OCI-M1 (cell line): ENCODE measurements at places on chromosomes 1 and 21.

DNA sequence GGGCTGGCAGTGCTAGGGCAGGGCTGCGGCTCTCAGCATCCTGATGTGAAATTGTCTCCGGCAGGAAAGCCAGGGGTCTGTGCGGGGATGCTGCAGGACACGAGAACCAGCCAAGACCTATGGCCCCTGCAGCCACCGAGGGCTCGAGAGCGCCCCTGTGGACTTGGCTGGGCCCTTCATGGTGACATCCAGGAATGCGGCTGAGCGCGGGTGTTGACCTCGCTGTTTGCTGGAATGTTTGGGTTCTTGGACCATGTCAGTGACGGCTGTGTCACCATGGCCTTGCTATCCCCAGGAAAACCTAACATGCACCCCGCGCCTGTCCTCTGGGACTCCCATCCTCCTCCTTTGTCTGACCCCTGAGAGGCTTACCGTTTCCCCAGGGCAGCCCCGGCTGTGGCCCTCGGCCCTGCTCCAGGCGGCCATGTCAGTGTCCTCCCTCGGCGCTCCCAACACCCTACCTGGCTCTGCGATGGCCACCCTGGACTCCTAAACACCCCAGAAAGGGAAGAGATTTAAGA, 14.3 kb upstream of the C1orf174 start:
- no peak for DNase-seq

GRCh38 chr1:21149855-21150432, 26.8 kb downstream of the EIF4G3 start:
- DNase-seq, result no peak

DNA sequence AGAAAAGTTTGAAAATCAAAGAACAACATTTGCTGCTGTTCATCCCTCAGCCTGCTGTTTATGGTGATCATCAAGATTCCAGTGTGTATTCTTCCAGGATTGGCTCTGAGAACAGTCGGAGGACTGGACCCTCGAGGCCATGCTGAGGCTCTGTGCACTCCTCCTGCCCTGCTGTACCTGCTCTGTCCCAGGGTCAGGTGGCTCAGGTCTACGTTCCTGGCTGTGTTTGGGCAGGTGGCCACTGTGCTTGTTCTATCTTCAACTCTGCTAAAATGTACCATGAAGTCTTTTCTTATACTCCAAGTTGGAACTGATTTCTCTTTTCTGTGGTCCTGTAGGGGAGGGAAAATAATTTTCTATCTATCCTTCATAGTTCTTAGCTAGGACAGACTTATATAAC, 175.9 kb downstream of the RWDD3 start:
- no peak for DNase-seq

DNA sequence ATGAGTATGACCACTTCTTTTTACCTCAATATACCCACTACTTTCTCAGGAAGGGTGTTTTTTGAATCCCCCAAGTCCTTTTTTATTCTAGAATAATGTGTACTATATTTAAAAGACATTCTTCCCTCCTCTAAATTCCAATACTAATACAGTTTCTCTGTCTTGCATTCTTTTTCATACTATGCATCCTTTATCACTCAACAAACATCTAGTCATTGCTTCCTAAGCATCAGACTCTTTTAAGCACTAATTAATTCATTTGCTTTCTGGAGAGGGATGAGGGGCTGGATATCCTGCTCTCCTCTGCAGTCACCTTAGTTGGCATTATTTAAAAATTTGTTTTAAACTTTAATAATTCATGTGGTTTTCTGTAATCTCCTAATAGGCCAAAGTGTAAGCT, 838.8 kb downstream of the KCNT2 start:
- DNase-seq, result no peak

- no peak for DNase-seq
Measured at GRCh38 chr1:151820940-151821339, 10.7 kb downstream of the RORC start.

DNA sequence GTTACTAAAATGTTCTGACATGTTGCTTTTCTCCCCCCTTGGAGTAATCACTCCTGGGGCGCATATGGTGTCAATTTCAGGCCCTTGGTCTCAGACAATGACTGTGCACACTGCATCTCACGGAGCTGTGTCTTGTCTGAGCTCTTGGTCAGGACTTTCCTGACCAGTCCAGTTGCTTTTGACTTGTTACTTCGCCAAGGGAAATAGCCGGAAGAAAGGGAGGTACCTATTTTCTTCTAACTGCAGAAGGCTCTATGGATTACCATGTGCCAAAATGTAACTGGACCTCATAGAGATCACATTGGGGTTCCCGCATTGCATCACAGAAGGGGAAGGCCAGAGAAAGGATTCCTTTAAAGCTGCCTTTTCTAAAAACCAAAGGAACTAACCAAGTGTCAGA, 68.6 kb downstream of the SPAG17 start:
- DNase-seq, result no peak

- DNase-seq, result no peak
Measured at GRCh38 chr1:170935231-170935630, at the start of gene MROH9. MROH9 (plus strand) TSS chr1:170935534; CDS start chr1:170945557, 10,023 bp downstream.

GRCh38 chr1:71116729-71117128, 35.9 kb upstream of the ZRANB2 start:
- DNase-seq, result no peak

- DNase-seq, result no peak
Measured at GRCh38 chr1:236292425-236292824, 10.7 kb upstream of the ERO1B start.

DNA sequence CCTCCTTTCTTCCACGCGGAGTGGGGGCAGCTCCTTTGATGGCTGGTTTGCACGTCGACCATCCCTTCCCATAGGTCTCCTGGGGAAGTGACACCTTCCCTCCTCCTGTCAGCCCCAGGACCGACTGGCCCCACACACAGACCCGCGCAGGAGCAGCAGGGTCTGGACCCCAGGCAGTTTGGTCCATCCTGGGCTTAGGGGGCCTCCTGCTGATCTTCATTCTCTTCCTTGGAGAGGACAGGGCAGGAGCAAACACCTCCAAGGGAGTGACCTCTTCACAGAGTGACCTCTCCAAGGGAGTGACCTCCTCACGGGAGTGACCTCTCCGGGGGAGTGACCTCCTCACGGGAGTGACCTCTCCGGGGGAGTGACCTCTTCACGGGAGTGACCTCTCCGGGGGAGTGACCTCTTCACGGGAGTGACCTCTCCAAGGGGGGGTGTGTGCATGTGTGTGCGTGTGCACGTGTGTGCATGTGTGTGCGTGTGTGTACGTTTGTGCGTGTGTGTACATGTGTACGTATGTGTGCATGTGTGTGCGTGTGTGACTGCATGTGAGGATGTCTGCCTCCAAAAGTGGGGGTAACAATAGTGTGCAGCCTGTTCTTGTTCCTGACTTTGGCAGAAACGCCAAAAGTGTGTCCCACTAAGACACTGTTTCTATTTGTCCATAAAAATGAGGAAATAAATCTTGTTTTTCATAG, 29.8 kb downstream of the COL6A1 start:
- DNase-seq, result no peak

GRCh38 chr1:240575981-240576662, 35.8 kb downstream of the GREM2 start:
- DNase-seq, result peak; percentile 91
